ENCODE measurements at places on chromosomes 4 and X.

DNA sequence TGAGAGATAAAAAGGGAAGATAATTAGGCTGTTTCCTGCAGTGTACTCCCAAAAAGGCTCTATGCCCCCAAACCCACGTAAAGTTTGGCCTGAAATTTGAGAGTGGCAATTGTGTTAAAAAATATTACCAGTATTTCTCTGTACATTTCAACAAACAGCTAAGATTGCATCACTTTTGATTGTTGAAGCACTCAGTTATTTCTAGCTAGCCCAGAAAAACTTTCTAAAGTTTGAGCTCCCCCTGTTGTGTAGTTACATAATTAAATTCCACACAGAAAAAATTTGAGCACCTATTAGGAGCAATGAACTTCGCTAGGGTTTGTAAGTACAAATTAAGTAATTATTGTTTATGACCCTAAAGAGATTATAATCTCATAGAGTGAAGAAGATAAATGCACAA is 109.4 kb downstream of the DLG3 start:
- DNase-seq = no peak

GRCh38 chr4:99593781-99594641 is 19.4 kb downstream of the MTTP start:
- no peak for DNase-seq

GRCh38 chr4:57099363-57099762 is 10.8 kb downstream of the IGFBP7 start:
- DNase-seq = no peak

DNA sequence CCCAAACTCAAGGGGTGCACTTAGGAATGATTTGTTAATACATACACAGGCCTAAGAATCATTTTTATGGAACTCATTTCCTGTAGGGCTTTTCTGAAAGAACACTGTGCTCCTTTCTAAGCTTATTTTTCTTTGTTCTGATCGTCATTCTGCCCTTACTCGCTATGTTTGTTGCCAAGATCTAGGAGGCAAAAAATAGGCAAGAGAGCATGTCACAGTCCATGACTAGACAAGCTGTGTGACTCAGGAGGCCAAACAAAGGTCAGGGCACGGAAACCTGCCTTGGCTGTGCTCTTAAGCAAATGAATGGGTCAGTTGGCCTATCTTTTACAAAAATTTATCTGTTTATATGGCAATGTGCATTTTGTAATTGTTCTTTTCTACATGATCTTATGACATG is 42.5 kb upstream of the C1GALT1C1 start:
- peak; percentile 59 for DNase-seq

DNA sequence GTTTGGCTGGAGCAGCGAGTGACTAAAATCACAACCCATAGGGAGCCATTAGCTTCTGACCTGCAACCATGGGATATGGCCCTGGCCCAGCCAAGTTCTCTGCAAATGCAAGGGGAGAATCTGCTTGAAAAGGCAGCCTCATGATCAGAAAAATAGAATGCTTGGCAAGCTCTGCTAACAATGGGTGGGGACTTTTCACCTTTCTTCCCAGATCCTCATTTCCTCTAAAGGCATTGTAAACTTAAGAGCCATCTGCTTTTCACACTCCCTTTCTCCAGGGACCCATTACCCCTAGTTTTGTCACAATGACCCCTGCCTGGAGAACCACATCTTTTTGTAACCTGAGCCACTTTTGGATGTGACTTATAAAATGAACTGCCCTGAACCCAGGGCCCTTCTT is 104.3 kb downstream of the PARM1 start:
- no peak for DNase-seq

- no peak for DNase-seq
These were observed 23.8 kb downstream of the RNF175 start for GRCh38 chr4:153735906-153736461.

All from right lobe of liver (tissue), 6 donors.